ENCODE measurements at places on chromosomes 13 and 19.

DNA sequence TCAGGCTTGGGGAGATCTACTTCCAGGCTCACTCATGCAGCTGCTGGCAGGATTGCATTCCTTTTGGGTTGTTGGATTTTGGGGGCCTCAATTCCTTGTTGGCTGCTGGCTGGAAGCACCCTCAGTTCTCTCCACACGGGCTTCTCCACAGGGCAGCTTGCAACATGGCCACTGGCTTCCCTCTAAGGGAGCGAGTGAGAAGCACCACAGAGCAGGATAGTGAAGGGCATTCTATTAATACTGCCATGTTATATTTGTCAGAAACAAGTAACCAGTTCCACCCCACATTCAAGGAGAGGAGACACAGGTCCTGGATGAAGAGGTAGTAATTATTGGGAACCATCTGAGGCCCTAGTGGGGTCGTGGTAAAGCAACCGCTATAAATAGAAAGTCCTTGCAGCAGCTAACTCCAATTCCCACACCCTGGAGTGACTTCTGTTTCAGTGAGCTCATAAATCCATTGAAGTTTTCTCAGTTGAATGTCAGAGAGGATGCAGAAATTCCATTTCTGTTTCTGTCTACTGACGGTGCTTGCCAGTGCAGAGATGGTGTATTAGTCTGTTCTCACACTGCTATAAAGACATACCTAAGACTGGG, 558.9 kb downstream of the IRS2 start:
- no peak for DNase-seq

- peak; percentile 89 for DNase-seq
Measured at GRCh38 chr13:47678201-47678968, 322.7 kb downstream of the SUCLA2 start.

DNA sequence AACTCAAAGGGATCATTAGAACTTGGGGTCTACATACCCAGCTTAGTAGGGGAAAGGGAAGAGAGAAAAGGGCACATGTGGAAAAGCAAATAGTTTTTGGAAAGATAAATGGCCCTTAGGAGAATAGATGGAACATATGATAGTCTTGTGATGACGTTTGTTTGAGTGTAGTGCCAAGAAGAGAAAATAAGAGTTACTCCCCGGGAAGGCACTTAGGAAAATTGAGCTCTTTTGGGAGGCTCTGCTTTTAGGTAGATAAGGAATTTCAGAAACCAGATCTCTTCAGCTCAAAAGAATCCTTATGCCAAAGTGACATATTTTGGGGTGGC, 44.8 kb upstream of the SERTM1 start:
- no peak for DNase-seq

GRCh38 chr13:85347251-85347650, 452.0 kb downstream of the SLITRK6 start:
- DNase-seq = peak; percentile 80

- peak; percentile 93 for DNase-seq
Measured at GRCh38 chr13:97975848-97976609, 22.6 kb downstream of the IPO5 start.

GRCh38 chr19:51138549-51138979, 3.5 kb upstream of the SIGLEC7 start:
- no peak for DNase-seq

- no peak for DNase-seq
Measured at GRCh38 chr13:107807306-107808073, 407.8 kb downstream of the LIG4 start.

DNA sequence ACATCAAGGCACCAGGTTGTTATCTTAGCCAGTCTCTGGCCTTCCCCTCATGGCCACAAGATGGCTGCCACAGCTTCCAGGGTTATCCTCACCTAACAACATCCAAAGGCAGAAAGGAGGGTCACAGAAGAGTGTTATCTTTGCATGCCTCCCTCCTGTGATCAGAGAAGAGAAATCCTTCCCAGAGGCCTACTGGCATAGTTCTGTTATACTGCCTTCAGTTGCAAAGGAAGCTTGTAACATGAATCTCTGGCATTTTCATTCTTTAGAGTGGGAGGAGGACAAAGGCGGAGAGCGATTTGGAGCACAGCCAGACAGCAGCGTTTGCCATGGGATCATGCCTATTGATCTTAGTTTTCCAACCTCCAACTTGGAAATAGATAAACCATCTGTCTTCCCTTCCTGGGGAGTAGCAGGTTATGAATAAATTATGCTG, 135.7 kb downstream of the DNAJC15 start:
- peak; percentile 63 for DNase-seq

DNA sequence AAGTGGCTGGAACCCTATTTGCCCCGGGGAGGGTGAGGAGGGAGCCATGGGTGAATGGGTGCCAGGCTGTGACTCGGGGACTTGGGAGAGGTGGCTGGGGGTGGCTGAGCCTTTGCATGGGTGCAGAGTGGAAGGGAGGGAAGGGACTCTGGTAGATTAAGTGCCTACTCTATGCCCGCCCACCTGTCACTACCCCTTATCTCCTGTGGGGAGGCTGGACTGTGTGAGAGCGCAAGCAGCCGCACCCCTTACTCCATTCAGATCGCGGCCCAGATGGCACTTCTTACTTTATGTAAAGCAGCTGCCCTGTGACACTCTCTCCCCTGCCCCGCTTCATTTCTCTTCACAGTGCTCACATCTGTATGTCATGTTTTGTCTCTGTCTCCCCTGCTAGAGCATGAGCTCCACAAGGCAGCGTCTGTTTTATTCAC, 2.9 kb downstream of the KASH5 start:
- no peak for DNase-seq

- peak; percentile 60 for DNase-seq
Measured at GRCh38 chr19:6030214-6030507, 52.2 kb upstream of the RANBP3 start.

DNA sequence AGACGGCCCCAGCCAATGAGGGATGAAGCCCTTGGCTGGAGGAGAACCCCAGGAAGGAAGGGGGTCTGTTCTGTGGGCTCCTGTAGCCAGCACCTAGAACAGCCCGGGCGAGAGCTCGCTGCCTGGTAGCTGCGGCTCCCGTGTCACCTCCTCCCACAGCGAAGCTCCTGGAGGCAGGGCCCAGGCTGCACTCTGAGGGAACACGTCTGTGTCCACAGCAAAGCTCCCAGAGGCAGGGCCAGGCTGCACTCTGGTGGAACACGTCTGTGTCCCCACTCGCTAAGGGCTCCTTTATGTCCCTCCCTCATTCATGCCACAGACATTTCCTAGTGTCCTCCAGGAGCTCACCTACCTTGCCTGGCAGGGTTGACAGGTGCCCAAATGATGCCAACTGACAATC, 8.4 kb downstream of the TRAPPC6A start:
- no peak for DNase-seq

- DNase-seq = no peak
Measured at GRCh38 chr19:33766623-33767022, 30.0 kb upstream of the KCTD15 start.

DNA sequence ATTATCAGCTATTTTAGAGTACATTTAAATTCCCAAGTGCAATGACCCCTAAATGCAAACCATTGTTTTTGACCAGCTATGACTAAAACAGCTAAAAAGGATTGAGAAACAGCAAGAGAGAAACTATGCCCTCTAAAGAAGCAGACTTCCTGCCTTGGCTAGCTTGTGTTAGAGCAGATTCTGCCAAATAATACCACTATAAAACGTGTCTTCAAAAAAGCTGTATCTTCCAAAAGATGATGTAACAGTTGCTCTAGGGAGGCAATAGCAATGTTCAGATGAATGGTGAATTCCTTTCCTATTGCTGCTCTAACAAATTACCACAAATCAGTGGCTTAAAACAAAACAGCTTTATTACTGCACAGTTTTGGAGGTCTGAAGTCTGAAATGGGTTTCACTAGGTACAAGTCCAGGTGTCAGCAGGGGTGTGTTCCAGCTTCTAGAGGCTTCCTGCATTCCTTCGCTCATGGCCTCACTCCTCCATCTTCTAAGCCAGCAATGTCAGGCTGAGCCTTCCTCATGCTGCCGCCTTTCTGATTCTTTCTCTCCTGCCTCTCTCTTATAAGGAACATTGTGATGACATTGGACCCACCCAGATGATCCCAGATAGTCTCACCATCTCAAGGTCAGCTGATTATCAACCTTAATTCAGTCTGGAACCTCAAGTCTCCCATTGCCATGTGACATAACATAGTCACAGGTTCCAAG, 84.5 kb downstream of the LRRC63 start:
- DNase-seq = peak; percentile 98

DNA sequence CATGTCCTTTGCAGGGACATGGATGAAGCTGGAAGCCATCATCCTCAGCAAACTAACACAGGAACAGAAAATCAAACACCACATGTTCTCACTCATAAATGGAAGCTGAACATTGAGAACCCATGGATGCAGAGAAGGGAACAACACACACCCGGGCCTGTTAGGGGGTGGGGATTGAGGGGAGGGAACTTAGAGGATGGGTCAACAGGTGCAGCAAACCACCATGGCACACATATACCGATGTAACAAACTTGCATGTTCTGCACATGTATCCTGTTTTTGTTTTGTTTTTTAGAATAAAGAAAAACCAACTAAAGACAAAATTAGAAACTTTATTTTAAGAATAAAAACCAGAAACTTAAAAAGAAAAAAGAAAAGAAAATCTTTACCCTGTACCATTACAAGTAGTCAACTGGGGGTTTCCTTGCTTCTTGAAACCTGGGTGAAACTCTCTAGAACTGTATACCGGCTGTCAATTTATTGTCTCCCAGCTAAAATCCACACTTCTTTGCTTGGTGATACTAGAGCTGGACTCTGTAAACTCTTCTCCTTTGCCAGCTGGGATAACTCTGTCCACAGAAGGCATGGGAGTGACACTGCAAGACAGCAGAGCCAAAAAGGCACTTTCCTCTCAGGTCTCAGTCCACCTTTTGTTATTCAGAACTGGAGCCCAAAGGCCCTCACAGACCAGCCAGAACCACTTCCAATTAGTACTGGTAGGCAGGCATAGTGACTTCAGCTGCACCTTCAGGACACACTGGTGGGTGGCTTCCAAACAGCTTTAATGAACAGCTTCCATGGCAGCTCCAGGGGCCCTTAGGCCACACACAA, 9.0 kb downstream of the MICU2 start:
- no peak for DNase-seq

DNA sequence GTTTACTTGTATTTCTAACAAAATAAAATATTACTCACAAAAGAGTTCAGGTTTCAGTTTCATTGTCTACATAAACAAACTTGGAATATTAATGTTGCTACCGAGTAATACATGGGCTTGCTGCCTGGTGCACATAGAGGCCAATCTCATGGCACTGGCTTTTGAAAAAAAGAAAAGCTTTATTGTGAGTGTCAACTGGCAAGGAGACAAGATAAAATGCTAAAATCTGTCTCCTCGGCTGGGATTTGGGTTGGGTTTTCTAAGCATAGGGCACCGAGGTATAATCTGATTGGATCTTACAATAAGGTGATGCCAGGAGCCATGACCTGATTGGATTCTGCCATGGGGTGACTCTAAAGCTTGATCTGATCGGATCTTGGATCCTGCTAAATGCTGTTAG, 1519.9 kb upstream of the MIR17HG start:
- DNase-seq = no peak

GRCh38 chr13:78133511-78133910, 214.9 kb upstream of the EDNRB start:
- DNase-seq = no peak

- no peak for DNase-seq
Measured at GRCh38 chr19:48533770-48534169, 18.2 kb upstream of the SULT2B1 start.

DNA sequence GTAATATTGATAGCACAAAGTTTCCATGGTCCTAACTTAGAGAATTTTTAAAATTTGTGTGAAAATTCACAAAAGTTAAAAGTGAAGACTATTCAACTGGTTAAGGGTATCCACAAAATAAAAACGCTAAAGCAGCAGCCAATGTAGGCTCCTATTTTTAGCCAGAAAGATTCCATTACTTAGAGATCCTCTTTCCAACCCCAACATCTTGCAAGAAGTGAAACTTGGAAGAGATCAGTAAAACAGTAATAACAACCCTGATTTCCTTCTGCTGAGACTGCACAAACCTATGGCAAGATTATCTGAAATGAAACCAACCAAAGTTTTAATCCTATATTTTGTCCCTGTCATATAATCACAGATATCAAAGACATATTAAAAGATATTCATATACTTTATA, 8.5 kb downstream of the TBC1D4 start:
- DNase-seq = no peak

GRCh38 chr13:104816726-104817125, 1718.7 kb downstream of the EFNB2 start:
- DNase-seq = no peak

DNA sequence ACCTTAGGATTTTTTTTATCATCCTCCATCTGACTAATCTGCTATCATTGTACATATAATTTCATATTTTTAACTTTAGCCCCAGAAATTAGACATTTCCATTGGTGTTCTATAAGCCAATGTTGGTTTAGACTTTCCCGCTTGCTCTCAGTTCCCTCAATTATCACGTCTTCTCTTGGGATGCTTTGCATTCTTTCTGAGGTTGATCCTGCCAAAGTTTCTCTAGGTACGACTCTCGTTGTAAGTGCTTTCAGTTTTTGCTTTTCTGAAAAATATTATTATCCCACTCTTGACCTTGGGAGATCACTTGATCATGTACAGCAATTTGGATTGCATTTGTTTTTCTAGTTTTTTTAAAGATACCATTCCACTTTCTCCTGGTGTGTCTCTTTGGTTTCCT, 270.2 kb downstream of the IRS2 start:
- DNase-seq = peak; percentile 11

- DNase-seq = no peak
Measured at GRCh38 chr13:45796426-45797235, 54.9 kb downstream of the SIAH3 start.

- DNase-seq = peak; percentile 37
Measured at GRCh38 chr19:41350735-41351338, 2.9 kb downstream of the TGFB1 start.

DNA sequence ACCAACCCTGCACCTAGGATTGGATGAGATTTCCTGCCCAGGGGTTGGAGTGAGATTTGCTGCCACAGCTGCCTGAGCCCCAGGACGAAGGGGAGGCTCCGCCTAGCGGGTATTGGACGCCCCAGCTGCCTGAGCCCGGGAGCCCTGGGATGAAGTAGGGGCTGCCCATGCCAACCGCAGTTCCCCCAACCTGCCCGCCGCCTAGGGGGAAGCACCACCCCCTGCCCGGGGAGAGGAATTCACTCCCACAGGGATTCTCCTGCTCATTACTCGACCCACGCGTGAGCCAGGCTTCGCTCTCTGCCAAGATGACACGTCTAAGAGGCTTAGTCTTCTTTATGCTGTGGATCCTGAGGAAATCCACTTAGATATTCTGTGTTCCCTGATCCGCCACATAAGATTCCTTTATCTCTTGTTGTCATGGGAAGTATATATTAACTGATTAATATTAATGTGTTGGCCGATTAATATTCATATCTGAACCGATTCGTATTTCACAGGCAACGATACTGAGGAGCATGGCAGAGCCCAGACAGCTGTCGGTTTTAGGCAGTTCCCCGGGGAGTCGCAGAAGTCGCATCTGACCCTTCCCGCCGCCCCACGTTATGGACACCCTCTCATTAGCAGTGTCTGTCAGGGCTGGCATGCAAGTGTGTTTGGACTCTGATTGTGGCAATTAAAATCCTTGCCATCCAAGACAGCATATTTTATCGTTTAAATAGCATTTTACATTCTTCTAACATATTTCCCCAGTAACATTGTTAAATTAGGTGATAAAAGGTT, 44.5 kb upstream of the KCTD15 start:
- no peak for DNase-seq

GRCh38 chr19:54506079-54506478, 3.4 kb downstream of the LAIR2 start:
- DNase-seq = no peak
